ENCODE measurements at places on chromosomes 12 and 14.

DNA sequence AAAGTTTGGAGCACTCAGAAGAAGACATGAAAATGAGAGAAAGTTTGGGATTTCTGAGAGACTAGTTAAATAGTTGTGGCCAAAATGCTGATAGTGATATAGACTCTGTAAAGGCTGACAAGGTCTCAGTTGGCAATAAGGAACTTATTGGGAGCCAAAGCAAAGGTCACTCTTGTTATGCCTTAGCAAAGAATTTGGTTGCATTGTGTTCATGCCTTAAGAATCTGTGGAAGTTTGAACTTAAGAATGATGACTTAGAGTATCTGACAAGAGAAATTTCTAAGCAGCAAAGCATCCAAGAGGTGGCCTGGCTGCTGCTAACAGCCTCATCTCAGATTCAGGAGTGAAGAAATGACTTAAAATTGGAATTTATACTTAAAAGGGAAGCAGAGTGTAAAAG, 113.8 kb downstream of the PIK3C2G start:
- H3K4me3 ChIP-seq = no peak overlapping the region
- DNase-seq = no peak
- no peaks in the 10 kb centered on the region for H3K36me3 ChIP-seq
- H3K27me3 ChIP-seq = no peaks in the 10 kb centered on the region

- H3K4me1 ChIP-seq = no peaks in the 10 kb centered on the region
- H3K27me3 ChIP-seq = no peaks in the 10 kb centered on the region
- no peak for DNase-seq
- no peaks in the 10 kb centered on the region for H3K36me3 ChIP-seq
- H3K4me3 ChIP-seq = no peak overlapping the region
- H3K27ac ChIP-seq = no peak overlapping the region
Measured at GRCh38 chr14:53183611-53184010, 30.5 kb upstream of the DDHD1 start.

GRCh38 chr14:60064491-60065072, 27.1 kb upstream of the PCNX4 start:
- no peaks in the 10 kb centered on the region for H3K27me3 ChIP-seq
- no peaks in the 10 kb centered on the region for H3K36me3 ChIP-seq
- no peak overlapping the region for H3K4me3 ChIP-seq
- H3K27ac ChIP-seq = no peak overlapping the region

DNA sequence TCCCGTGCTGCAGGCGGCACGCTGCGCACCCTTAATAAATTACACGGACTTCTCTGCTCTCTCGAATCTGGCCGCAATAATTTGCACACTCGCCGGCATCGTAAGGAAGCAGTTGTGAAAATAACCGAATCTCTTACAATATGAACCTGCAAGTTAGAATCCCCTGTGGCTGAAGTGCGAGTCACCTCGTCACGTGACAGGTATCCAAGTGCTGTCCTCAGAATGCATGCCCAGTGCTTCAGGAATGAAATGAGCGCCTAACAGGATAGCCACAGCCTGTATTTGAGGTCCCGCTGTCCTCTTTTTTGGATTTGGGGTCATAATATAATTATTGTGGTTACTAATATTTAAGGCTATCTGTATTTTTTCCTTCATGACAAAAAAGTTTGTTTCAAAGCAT, 82.0 kb downstream of the VWF start:
- no peaks in the 10 kb centered on the region for H3K36me3 ChIP-seq
- H3K4me3 ChIP-seq = no peak overlapping the region
- H3K27me3 ChIP-seq = no peaks in the 10 kb centered on the region
- H3K4me1 ChIP-seq = no peaks in the 10 kb centered on the region
- no peak for DNase-seq
- H3K27ac ChIP-seq = no peak overlapping the region

DNA sequence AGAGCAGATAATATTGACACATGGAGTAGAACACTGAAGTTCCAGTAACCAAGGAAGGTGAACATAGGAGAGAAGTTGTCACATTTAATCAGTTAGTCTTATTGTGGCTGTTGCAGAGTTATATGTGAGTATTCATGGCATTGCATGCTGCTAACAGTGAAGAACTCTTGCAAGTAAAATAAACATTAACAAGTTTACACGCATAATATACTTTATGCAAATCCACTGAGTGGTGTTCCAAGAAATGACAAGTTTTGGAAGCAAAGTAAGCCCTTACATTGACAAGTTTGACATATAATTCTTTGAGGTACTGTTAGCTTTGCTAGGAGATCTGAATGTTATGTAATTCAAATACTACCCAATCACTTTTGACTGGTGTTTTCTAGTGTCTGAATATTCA, 125.6 kb downstream of the ANKS1B start:
- H3K27me3 ChIP-seq = no peaks in the 10 kb centered on the region
- no peaks in the 10 kb centered on the region for H3K36me3 ChIP-seq
- no peak overlapping the region for H3K27ac ChIP-seq
- H3K4me3 ChIP-seq = no peak overlapping the region
- H3K4me1 ChIP-seq = no peaks in the 10 kb centered on the region

DNA sequence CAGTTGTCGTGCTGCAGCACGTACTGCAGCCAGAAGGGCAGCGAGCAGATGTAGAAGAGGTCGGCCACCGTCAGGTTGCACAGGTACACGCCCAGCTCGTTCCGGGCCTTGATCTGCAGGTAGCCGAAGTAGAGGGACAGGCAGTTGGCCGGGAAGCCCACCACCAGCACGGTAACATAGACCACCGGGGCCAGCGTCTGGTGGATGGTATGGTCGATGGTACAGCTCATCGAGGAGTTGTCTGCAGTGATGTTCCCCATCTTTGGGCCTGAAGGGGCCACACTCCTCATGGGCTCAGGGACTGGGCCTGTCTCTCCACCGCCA, 9.8 kb downstream of the GPR68 start:
- no peaks in the 10 kb centered on the region for H3K36me3 ChIP-seq
- no peaks in the 10 kb centered on the region for H3K27me3 ChIP-seq
- no peak for DNase-seq
- no peaks in the 10 kb centered on the region for H3K4me1 ChIP-seq
- H3K27ac ChIP-seq = no peak overlapping the region
